ENCODE measurements at places on chromosomes 12 and 14.
A peak's percentile ranks its signal among the peaks of the same experiment; 100 is the strongest.

DNA sequence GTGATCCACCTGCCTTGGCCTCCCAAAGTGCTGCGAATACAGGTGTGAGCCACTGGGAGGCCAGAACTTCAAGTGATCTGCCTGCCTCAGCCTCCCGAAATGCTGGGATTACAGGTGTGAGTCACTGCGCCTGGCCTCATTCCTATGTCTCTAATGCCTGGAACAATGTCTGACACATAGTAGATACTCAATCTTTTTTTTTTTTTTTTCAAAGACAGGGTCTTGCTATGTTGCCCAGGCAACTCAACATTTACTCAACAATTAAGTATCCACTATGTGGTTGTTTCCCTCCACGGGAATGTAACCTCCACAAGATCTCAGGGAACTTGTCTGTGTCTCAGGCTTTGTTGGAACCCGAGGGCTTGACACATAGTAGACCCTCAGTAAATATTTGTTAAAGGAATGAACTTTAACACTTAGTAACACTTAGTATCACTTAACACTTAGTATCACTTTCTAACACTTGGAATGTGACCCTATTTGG is 3.0 kb upstream of the TMEM120B start:
- DNase-seq = peak; percentile 83

- peak; percentile 90 for DNase-seq
Observed at GRCh38 chr12:91732086-91732485, 413.6 kb downstream of the BTG1 start.

GRCh38 chr14:88607829-88608228 is 45.0 kb downstream of the ZC3H14 start:
- DNase-seq = no peak

DNA sequence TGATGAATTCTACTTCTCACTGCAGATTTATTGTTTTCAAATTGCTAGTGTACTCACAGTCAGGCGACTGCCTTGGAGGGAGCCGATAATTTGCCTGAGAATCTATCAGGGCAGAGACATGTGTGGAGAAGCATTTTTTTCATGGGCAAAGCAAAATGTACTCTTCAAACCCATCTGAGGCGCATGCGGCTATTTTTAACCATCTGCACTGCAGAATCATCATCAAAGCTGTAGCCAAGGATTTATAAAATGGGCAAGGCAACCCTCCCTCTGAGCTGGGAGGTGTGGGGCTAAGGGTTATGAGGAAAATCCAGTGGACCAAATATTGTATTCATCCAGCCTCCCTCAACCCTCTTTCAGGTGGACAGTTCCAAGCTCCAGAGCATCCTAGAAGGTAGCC is 37.7 kb downstream of the BEST3 start:
- no peak for DNase-seq

DNA sequence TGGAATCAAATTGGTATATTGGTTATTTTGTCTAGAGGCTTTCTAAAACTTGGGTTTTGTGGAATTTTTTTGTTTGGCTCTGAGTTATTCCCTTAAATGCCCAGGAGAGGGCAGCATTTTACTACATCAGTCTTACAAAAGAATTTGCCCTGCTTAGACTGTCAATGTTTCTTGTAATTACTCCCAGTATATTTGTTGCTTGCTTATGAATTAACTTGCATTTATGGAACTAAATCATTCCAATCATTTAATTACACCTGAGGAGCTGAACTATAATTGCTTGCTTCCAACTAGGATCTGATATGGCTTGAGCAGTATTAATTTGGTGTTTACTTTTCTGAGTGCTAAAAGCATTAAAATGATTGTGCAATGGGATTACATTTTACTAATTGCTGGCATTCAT is 48.7 kb downstream of the MIPOL1 start:
- DNase-seq = peak; percentile 70

GRCh38 chr12:68967046-68967445 is 34.1 kb upstream of the CPM start:
- no peak for DNase-seq

DNA sequence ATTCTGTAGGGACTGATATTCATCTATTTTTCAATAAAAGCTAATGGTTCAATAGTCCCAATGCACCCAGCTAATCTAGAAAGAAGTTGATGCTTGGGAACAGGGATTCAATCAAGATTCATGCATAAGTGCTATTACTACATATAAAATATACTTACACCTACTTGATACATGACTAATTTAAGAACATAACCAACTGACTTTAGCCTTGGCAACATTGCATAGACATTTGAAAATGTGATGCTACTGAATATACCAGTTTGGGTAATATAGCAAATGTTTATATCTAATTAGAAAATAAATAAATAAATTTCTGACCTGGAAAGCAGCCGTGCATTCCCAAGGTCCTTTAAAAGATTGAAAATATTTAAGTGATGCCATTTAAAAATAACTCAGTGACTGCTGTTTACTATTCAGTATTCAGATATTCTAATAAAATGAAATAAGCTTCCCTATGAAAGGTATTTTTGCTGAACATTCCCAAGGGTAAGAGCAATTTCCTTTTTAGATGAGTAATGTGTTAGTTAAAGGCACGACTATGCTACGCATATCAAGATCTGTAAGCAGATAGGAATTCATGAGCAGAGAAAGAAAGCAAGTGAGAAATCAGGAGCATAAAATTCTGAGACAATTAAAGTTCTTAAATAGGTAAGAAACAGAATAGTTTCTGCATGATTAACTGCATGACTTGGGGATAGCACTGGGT is 160.6 kb upstream of the SYT1 start:
- peak; percentile 84 for DNase-seq

- peak; percentile 30 for DNase-seq
Observed at GRCh38 chr12:26124446-26125399, at the start of gene BHLHE41. Gene BHLHE41 (minus strand): TSS chr12:26125037. CDS start chr12:26124779, 258 bp downstream.

DNA sequence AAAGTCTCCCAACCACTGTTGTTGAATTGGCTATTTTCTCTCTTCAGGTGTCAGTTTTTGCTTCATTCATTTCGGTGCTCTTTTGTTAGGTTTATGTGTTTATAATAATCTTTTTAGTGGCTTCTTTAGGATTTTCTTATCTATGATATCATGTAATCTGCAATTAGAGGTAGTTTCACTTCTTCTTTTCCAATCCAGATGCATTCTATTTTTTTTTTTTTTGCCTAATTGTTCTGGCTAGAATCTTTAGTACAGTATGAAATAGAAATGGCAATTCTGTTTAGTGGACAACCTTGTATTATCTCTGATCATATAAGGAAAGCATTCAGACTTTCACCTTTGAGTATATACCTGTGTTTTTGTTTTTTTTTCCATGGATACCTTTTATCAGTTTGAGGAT is 17.4 kb downstream of the CNOT2 start:
- DNase-seq = no peak

DNA sequence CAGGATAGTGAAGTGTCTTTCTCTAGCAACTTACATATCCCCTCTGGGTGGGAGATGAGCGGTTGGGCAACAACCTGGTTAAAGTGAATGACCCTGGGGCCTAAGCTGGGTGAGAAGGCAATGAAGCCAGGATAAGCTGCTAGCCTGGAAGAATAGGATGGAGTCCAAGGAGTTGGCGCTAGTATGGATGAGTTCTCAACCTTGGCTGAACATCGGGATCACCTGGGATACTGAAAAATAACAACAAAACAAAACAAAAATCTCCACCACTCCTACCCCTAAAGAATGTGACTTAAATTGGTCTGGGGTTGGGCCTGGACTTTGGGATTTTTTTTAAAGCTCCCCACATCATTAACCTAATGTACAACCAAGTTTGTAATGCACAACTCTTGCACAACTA is 4.8 kb upstream of the RPS6KA5 start:
- peak; percentile 2 for DNase-seq

GRCh38 chr14:102225936-102226335 is 79.0 kb downstream of the MOK start:
- DNase-seq = no peak

DNA sequence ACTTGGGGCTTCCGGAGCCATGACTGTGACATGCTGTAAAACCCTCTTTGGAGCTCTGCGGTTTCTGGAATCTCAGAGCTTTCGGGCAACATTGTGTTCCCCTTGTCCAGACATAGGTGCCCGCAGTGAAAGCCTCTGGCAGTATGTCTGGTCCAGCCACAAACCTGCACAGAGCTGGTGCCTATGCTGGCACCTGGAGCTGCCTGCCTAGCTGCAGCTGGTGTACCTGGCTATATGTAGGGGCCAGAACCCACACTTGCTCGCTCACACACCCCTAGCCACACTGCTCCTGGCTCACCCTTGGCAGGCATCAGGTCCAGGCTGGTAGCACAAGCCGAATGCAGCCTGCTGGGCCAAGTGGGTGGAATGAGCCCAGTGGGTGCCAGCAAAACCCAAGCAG is 861.1 kb downstream of the FLRT2 start:
- DNase-seq = no peak

DNA sequence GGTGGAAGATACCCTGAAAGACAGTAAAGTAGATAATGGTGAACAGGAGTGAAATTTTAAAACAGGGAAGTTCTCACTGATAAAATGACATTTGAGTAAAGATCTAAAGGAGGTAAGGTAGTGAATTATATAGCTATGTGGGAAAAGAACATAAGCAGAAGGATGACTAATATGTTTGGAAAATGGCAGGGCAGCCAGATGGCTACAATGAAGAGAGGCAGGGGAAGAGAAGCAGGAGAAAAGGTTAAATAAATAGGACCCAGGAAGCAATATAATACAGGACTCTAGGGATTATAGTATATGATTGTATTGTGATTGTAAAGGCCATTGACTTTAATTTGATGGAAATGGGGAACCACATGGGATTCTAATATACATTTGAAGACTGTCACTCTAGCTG is 33.0 kb downstream of the SCFD1 start:
- DNase-seq = peak; percentile 38

DNA sequence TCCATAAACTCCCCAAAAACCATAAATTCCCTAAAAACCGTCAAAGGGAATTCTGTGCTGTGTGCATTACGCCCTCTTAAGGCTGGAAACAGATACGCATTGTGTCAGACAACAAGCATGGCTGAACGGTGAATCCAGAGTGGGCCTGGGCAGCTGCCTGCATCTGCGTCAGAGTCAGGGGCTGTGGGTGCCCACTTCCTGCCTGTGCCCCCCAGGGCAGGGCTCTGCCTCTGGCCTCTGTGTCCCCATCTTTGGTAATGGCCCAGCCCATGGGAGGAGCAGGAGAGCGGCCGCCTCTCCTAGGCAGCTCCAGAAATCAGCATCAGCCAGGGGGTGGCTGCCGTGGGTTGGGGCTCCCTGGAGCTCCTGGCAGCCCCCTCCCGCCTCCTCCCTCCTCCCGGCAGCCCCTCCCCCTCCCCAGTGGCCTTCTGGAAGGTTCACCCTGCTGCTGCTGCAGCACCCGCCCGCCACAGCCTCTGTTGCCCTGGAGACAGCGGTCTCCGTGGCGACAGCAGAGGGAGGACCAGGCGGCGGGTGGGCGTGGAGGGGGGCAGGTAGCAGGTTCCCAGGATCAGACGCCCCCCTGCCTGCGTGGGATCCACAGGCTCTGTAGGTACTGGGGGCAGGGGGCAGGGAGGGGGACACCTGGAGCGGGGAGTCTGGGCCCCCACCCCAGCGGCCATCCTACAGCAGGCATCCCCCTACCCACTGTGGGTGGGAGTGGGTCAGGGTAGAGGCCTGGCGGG is 5.9 kb downstream of the MMP17 start:
- peak; percentile 62 for DNase-seq

DNA sequence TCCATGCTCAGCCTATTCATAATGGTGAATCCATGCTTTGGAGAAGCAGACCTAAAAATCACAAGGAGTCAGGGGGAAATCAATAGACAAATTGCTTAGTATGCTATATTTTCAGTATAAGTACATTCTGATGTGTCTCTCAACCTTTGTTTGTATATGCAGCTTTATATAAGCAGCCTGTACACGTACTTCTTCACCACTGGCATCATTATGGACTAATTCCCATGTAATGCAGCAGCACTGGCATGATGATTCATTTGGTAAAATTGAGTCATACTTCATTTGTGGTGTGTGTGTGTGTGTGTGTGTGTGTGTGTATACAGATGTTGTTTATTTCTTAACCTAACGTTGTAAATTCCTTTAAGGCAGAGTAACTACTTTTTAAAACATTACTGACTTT is 10.9 kb downstream of the DCP1B start:
- peak; percentile 96 for DNase-seq

DNA sequence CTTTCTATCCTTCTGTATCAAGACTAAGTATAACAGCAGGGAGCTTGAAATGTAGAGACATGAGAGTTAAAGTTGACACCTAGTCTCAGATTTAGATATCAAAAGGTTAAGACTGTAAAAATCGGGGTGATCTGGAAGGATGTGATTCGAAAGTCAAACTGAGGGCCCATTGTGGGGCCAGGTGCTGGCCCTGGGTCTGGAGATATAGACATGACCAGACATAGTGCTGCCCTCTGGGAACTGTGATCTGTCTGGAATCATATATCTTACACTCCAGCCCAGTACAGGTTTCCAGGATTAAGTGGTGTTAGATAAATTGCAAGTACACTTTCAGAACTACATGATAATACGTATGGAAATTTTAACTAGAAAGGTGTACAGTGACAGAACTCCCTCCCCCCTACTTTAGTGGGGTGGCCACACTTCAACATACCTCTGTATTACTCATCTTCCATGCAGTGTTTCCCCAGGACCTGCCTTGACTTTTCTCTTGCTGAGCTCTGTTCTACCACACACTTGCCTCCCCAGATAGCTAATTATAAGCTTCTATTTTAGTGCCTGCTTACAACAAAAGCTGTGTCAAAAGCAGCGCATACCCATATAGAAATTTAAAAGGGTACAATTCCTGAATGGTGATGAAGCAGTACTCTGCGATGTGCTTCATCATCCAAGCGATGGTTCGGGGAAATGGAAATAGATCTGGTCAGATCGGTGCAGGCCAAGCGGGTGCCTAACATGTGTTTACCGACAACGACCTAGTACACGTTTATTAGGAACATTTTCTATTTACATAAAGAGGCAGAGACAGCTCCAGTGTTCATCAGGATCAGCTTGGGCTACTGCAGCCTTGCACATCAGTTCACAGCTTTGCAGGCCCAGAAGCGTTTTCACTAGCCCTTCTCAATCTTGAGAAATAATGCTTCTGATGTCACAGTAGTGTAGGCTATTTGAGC is 68.7 kb downstream of the ARF6 start:
- no peak for DNase-seq

DNA sequence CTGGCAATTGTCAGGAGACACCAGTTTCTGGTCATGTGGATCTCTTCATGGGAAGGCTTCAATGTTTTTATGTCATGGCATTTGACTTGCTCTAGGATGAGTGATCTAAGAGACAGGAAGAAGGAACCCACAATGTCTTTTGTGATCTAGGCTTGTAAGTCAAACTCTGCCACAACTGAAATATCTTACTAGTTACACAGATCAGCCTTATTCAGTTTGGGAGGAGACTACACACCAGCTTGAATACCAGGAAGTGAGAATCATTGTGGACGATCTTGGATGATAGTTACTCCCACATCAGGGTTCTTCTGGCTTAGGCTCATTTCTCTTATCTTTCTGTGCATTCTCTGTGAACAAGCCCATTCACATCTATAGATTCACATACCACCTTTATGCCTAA is 236.2 kb upstream of the FBXO33 start:
- no peak for DNase-seq
